ENCODE measurements at places on chromosomes 3 and 15. TPM values are rescaled to one million over a fixed set of nuclear protein-coding genes. Genes with fewer than 3 reads are reported as not detected.

Gene WDR5B
- polyA plus RNA-seq = 11.7 TPM

DNA sequence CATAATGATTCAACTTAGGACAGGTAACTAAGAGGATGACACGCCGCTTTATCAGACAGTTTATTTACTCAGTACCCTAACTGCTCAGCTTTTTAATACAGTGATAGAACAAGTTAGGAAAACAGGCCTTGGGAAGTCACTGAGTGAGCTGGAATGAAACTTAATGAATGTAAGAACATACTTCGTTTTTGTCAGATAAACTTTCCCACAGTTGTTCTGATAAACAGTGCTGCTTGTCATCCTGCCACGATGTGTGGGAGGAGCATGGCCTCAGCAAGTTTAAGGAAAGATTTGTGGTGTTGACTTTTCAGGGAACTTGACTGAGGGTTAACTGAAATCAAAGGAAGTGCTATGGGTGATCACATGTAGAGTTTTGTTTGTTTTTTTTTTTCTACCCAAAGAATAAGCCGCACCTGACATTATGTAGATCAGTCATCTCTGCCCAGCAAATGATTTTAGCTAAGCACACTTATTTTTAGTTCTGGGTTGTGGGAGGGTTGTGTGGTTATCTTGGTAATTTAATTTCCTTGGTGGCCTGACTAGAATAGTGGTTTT is 5.6 kb upstream of the P2RY14 start:
- DNase-seq = no peak

- no peak for DNase-seq
These were observed 15.0 kb downstream of the GCSAM start for GRCh38 chr3:112117841-112118571.

DNA sequence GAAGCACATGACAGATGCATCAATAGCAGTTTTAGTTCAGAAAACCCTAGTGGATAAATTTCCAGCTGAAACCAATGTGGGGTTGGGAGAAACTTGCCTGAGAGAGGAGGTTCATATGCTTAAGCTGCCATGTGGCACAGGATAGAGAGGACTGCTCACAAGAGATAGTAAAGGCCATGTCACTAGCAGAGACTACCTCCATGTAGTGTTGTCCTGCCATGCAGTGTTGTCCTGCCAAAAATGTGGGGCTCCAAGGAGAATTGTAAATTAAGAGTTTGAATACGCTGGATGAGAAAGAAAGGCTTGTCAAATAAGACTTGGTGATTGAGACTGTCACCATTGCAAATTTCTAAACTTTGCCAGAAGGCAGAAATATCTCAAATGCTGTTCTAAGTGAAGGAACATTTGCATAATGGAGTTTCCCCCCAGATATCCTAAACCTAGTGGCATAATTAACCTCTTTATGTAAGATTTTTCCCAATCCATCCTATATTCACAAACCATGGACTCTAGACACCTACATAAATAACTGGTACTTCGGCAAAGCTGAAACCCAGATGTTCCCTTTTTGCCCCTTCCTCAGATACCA is 938.3 kb upstream of the ALCAM start:
- no peak for DNase-seq

- no peak for DNase-seq
These were observed 16.9 kb upstream of the ZFYVE19 start for GRCh38 chr15:40789999-40790398.

- DNase-seq = no peak
These were observed 105.5 kb upstream of the WNT5A start for GRCh38 chr3:55592572-55592971.

GRCh38 chr3:76308541-76308940 is 523.2 kb upstream of the ZNF717 start:
- DNase-seq = no peak
